ENCODE measurements at places on chromosomes 2 and 18. TPM values are rescaled to one million over a fixed set of nuclear protein-coding genes. Genes with fewer than 3 reads are reported as not detected.

NEUROD1 gene
- total RNA-seq = 188 TPM

TIMM21 gene
- 47.2 TPM for total RNA-seq

RESP18 gene
- not detected for total RNA-seq

LRRC30 gene
- 0.49 TPM for total RNA-seq

AQP12A gene
- not detected for total RNA-seq

G6PC2 gene
- total RNA-seq = 4.2 TPM

KATNAL2 gene
- 4.6 TPM for total RNA-seq

UXS1 gene
- total RNA-seq = 78.2 TPM

MEP1B gene
- not detected for total RNA-seq

DPP4 gene
- 12.3 TPM for total RNA-seq

FAM237A gene
- total RNA-seq = not detected

WDR35 gene
- 39.8 TPM for total RNA-seq

RALBP1 gene
- total RNA-seq = 64.7 TPM

MAP3K19 gene
- total RNA-seq = 0.11 TPM

ERFE gene
- total RNA-seq = 1.4 TPM

NCKAP5 gene
- 58.8 TPM for total RNA-seq

All from camera-type eye (tissue), 1 donor.